ENCODE measurements at places on chromosomes 2 and 18.

GRCh38 chr2:98634406-98635092, 26.2 kb downstream of the UNC50 start:
- peak; percentile 37 for DNase-seq

GRCh38 chr2:206083602-206084438, 2.2 kb downstream of the INO80D start:
- no peak for DNase-seq

GRCh38 chr2:133790711-133791110, 222.4 kb upstream of the NCKAP5 start:
- no peak for DNase-seq

DNA sequence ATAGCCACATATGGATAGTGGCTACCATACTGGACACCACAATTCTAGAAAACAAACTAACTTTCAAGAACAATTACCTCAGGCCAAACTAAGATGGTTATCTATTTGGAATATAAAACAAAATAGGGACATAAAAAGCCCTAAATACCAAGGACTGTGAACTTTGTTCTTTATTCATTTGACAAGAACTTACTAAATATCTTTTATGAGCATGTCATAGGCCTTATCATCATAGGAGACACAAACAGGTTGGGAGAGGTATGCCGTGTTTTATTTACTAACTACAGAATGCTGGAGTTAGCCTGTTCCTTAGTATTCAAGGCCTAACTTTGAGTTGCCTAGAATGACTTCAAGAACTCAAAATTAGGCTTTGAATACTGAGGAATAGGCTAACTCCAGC, 32.1 kb downstream of the CCDC93 start:
- DNase-seq: no peak

- no peak for DNase-seq
These were observed 215.4 kb upstream of the ITGA4 start for GRCh38 chr2:181241797-181242196.

DNA sequence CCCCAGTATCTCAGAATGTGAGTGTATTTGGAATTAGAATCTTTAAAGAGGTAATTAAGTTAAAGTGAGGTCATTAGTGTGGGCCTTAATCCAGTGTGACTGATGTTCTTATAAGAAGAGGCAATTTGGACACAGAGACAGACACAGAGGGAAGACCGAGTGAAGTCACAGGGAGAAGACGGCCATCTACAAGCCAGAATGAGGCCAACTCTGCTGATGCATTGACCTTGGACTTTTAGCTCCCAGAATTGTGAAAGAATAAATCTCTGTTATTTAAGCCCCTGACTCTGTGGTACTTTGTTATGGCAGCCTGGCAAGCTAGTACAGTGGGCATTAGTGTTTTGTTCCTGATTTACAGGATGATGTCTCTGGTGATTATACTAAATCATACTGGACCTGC, 64.6 kb downstream of the LTBP1 start:
- DNase-seq: no peak

GRCh38 chr18:24958001-24958400, 394.0 kb downstream of the ZNF521 start:
- DNase-seq: no peak

- DNase-seq: no peak
These were observed 24.1 kb downstream of the ADNP2 start for GRCh38 chr18:80133124-80133523.

DNA sequence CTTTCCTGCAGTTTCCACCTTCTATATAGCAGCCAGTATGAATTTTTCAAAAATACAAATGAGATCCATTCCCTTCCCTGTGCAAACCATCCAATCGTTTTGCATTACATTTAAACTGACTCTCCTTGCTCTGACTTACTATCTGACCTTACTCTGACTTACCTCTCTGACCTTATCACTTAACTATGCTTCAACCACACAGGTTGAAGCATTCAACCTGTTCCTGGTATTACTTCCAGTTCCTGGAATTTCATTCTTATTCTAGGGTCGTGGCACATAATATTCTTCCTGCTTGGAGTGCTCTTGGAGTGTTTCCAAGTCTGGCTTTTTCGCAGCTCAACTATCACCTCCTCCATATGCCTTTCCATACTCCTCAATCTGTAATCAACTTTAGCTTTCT, 850.6 kb upstream of the CHAC2 start:
- no peak for DNase-seq

- no peak for DNase-seq
These were observed 406.9 kb upstream of the FIGN start for GRCh38 chr2:164142755-164143154.

- no peak for DNase-seq
These were observed 1.4 kb downstream of the RFX8 start for GRCh38 chr2:101473591-101473910.

Measured in iPS DF 6.9 (cell line).